Kidney epithelial cell (primary cell): ENCODE measurements at places on chromosomes 3 and 15. TPM values are rescaled to one million over a fixed set of nuclear protein-coding genes. Genes with fewer than 3 reads are reported as not detected.

GRCh38 chr15:28967990-28968389, 82.2 kb downstream of the APBA2 start:
- no peak for DNase-seq

DNA sequence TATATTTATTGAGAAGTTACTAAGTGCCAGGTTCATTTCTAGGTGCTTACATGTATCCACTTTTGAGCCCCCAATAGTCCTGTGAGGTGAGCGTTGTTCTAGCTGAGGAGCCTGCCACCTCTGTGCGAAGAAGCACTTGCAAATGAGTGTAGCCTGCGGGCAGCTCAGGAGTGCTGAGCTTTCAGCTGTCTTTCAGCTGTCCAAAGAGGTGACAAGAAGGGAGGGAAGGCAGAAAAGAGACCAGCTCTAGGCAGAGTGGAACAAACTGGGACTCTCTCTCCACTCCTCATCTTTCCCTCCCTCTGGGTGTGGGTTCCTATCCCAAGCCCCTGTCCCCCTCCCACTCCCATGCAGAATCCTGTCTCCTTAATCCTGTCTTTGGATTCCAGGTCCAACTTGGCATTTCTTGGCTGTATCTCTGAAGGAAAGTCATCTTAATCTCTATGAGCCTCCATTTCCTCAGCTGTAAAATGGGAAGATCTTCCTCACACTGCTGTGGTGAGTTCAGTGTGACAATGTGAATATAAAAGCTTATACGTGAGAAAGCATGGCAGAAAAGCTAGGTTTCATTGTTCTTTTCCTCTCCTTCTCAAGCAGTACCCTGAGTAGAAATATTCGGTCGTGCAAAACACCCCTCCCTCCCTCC, 6.7 kb upstream of the SRP14 start:
- no peak for DNase-seq

DNA sequence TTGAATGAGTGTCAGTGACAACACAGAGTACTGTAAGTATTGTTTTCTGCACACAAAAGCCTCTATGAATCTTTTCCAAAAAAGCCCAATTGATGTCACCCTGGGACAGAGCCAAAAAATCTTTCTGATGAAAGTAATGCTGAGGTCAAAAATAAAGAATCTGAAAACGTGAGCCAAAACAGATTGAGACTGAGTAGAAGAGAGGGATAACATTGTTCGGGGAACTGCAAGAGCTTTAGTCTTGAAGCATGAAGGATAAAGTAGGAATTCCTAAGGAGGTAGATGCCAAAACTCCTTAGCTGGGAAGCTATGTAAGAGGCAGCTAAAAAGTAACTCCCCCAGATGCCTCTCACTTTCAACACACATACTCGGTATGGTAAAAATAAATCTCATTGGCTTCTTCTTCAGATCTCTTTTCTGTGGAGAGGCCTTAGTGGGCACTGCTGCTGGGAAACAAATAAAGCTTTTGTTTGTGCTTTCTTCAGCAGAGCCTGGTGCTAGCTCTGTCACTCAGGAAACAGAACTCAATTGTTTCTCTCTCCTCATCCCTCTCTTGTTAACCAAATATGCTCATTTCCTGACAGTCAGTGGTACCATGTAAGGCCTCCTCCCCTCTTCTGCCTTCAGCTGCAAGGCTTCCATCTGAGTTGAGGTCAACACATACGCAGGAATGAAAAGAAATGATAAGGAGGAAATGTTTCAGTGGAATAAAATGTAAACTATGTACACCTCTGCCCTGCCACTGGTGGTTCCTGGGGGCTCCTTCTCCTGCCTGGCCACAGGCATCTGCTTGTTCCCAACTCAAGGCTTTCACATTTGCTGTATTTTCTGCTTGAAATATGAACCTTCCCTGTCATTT, 58.1 kb downstream of the CD200 start:
- DNase-seq: peak; percentile 89

DNA sequence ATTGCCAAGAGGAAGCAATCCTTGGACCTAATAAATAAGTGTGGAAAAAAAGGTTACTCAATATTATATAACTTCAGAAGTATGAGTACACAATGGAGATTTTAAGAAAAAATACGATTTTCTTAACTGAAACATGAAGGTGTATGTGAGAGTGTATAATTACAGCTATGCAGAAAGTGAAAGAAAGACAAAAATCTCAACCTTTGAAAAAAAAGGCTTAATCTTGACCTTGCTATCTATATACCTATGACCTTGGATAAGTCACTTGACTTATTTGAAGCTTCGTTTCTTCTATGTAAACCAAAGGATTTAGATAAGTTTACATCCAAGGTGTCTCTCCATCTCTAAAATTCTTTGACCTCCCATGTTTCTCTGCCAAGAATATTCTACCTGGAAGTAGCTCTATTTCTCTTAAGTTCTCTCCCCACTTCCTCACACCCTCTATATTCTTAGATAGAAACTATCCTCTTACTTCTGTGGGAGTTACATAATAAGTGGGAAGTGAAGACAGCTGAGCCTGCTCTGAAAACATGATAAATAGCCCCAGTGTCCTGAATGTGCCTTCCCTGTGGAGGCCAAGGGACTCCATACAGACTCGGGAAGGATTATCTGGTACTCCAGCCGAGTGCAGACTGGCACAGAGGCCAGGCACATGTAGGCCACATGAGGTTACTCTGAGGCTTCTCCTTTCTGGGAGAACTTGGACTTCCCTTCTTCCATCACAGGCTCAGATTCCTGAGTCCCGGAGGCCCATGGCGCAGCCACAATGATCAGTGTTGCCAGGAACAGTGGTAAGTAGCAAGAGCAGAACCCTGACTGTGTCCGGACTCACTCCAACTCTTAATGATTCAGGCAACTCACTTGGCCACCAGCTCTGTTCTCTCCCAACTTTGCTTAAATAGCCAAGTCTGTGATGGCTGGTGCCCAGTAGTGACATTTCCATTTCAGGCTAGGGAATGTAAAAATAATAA, 166.8 kb upstream of the COL8A1 start:
- DNase-seq: no peak

DNA sequence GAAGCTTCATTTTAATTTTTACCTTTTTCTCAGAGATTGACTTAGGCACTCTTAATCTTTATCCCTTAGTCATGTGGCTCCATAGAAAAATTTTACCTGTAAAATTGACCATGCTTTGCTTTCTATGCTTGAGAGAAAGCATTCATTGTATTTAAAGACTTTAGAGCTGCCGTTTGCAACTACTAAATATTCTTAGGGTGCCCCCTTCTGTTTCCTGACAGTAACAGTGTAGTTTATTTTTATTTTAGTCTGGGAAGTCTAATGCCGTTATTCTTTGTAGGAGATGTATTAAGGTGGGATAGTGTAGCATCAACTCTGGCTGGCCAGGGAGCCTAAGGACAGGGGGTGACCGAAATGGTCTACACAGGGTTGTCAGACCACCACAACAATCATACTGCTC, 84.5 kb upstream of the SYNPR start:
- no peak for DNase-seq

The BNC1 gene
- total RNA-seq: 21.3 and 25.4 TPM in 2 replicates

The SMCO1 gene
- not detected in 2 replicates for total RNA-seq

The ALCAM gene
- total RNA-seq: 79.9 and 82.3 TPM in 2 replicates
